ENCODE measurements at places on chromosomes 12 and 14.

DNA sequence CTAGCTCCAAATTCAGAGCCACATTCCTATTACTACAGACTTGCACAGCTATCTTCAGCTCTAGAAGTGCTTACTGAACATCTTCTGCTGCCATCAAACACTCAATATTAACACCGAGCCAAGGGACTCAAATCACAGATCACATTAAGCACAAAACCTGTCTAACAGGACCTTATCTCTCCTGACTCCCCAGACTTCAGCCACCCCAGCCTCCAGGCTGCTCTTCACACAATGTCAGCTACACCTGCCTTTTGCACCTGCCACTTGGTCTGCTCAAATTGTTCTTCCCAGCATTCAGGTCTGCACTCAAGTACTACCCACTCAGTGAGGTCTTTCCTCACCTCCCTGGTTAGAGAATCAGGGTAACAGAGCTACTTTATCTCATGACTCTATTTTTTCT lies 57.1 kb downstream of the GALC start:
- no peak for DNase-seq

GRCh38 chr12:105332925-105333324 lies 2.4 kb downstream of the C12orf75 start:
- no peak for DNase-seq

GRCh38 chr12:89085421-89085820 lies 266.9 kb downstream of the DUSP6 start:
- DNase-seq = no peak

- no peak for DNase-seq
Observed at GRCh38 chr12:84698576-84699333, 213.8 kb downstream of the SLC6A15 start.

DNA sequence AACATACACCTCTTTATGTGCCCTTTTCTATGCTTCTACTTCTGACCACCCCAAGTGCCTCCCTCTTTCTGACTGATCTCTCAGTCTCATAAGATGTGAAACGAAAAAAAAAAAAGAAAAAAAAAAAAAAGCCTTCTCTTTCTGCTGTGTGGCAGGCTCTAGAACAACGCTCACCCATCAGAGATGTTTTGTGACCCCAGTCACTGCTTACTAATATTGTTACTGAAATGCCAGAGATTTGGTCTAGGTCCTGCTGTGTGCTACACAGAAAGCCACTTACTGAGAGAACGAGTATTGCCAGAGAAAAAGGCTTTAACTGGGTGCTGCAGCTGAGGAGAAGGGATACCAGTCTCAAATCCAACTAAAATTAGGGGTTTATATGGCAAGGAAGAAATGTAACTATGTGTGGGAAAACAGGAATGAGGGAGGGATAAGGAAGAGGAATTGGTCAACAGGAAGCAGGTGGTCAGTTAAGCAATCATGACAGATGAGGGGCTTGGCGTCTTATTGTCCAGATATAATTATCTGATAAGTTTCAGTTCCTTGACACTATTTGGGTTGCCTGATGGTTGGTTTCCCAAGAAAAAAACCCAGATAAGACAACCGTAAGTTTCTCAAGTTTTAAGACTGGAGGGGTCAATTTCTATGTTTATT lies 149.0 kb downstream of the NAV3 start:
- DNase-seq = no peak

DNA sequence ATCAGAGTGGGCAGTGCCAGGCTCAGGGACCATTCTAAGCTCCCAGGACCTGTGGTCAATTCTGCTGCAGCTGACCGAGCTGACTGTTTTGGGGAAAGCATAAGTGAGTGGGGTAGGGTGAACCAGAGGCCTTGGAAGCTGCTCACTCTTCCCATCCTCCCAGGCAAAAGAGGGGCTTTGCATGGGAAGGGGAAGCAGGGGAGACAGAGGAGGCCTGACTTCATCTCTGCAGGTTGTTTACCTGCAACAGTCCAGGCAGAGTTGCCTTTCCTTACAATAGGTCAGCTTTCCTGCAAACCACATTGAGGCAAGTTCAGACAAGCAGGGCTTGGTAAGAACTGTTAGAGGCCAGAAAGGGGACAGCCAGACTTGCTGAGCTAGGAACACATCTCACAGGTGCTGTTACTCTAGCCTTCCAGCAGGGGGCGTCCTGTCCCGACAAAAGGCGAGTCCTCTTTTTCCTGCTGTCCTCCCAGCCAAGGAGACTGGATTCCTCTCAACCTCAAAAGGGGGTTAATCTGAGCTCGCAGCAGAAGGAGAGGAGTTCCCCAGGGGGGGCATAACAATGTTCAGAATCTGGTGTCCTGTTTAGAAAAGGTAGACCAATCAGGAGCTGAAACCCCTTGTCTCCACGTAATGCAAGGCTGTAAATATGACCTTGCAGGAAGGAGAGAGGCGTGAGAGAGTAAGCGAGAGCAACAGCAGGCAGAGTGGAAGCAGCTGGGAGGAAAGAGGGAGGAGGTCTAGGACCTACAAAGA lies 4.3 kb upstream of the DHRS2 start:
- DNase-seq = peak; percentile 67

- DNase-seq = no peak
Observed at GRCh38 chr14:96091941-96092411, 52.8 kb downstream of the C14orf132 start.

GRCh38 chr14:68084256-68084655 lies 264.7 kb downstream of the RAD51B start:
- no peak for DNase-seq

GRCh38 chr14:29814156-29815015 lies 113.3 kb downstream of the PRKD1 start:
- peak; percentile 81 for DNase-seq

DNA sequence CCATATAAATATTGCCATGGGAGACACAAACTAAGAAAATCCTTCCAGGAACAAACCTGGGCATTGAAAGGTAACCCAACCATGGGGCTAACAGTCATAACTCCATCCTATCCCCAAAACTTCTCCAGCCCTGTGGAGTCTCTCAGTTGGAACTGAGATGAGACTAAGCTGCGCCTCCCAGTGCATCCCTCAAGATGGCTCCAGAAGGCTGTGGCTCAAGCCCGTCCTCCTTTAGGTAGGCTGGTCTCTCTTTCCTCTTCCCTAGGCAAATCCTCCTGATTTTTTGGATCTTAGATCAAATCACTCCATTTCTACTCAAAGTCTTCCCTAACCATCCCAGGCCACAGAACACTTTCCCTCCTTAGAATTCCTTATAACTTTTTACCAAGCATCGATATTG lies 364.3 kb upstream of the CCDC196 start:
- no peak for DNase-seq

- no peak for DNase-seq
Observed at GRCh38 chr14:57747036-57747435, 118.9 kb downstream of the SLC35F4 start.

DNA sequence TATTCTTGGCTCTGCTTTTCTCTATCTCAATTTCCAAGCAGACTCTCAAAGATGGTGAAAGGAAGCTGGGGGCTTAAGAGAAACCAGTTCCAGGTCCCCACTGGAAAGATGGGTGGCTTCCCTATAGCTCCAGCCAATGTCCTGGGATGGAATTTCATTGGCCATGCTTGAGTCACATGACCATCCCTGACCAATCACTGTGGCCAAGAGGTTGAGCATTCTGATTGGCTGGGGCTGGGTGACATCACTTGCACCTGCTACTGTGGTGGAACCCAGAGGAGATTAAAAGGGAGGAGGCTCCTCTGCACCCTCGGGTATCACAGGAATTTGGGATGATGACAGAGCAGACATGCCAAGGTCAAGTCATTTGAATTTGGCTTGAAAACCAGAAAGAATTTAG lies 436.5 kb downstream of the TMEM132D start:
- no peak for DNase-seq

GRCh38 chr12:88801227-88802095 lies 221.2 kb upstream of the KITLG start:
- DNase-seq = no peak

GRCh38 chr12:28814246-28814645 lies 334.8 kb upstream of the FAR2 start:
- DNase-seq = no peak
